Activated T-cell treated with anti-CD3 and anti-CD28 coated beads for 48 hours (primary cell): ENCODE measurements at places on chromosomes 5 and 9.

- DNase-seq = no peak
These were observed 1379.8 kb downstream of the MAT2B start for GRCh38 chr5:164885179-164885578.

GRCh38 chr5:40378396-40379177 lies 301.1 kb upstream of the PTGER4 start:
- DNase-seq = no peak

DNA sequence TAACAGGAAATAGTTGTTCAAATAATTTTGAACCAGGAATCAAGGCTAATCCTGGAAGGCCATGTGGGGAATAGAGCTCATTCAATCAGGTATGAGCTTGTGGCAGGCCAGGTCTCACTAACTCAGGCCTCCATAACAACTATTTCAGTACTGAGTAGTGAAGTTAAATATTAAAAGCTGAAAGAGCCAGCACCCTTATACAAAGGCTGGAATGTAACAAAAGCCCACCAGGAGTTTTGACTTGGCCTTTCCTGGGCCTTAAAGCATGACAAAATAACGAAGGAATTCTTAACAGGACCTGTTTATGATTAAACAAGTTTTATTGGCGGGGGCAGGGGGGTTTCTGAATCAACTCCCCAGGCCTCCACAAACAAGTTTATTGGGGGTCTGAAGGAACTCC lies 1146.7 kb downstream of the CDH9 start:
- no peak for DNase-seq

DNA sequence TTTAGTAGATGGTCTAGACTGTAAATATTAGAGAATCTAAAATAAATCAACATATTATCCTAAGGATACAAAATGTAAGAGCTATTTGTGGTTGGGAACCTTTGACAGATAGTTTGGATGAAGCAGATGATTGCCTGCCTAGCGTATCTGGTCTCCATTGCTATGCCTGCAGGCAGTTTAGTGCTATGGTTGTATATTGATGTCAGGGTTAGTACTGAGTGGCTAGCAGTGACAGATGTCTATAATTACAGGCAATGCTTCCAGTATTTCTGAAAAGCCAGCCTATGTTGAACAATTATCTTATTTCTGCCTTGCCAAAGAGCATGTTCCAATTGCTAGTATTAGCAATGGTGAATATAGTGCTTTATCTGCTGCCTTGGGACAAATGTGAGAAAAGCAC lies 151.3 kb upstream of the TLX3 start:
- DNase-seq = no peak

DNA sequence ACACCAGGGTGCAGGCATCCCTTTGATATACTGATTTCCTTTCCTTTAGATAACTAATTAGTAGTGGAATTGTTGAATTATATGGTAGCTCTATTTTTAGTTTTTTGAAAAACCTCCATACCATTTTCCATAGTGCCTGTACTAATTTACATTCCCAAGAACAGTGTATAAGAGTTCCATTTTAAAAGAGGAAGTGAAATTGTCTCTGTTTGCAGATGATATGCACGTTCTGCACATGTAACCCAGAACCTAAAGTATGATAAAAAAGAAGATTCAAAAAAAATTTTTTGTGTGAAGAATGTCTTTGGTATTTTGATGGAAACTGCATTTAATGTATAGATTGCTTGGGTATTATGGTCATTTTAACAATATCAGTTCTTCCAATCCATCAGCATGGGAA lies 424.0 kb upstream of the CCNH start:
- no peak for DNase-seq

DNA sequence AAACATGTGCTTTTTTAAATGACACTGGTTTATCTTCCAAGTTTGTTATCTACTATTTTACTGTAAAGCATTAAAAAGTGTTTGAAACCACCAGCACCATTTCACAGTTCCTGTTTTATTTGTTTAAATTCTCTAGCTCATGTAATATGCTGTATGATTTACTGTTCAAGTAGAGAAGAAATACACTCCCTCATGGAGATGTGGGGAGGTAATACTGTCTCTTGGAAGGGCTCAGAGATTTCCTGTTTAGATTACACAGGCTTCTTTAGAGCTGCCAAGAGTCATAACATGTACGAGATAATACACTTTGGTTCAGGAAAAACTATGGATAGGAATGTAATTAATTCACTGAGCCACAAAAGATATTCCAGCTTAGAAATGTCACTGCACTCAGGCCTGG lies 135.0 kb upstream of the CCDC152 start:
- DNase-seq = no peak
